Stimulated activated CD8-positive, alpha-beta memory T cell treated with anti-CD3 and anti-CD28 coated beads, Interleukin-2, amount 100 ng/mL, for 1 hour (primary cell): ENCODE measurements at places on chromosomes 2 and 18.

DNA sequence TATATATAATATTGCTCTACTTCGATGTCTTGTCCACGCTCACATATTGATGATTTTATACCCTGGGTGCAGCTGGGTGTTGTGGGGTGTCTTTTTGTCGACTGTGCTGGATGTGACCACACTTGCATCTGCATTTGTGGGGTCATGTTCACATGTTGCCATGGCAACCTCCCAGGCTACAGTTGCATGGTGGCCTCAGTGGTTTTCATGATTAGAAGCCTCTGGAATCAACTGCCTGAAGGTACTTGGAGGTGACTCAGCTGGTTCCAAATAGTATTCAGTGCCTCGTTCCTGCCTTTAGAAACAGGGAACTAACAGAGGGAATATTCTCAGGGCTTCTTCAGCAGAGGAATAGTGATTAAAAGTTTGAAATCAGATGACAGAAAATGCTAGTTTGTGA lies 166.3 kb upstream of the NYAP2 start:
- no peak for DNase-seq

DNA sequence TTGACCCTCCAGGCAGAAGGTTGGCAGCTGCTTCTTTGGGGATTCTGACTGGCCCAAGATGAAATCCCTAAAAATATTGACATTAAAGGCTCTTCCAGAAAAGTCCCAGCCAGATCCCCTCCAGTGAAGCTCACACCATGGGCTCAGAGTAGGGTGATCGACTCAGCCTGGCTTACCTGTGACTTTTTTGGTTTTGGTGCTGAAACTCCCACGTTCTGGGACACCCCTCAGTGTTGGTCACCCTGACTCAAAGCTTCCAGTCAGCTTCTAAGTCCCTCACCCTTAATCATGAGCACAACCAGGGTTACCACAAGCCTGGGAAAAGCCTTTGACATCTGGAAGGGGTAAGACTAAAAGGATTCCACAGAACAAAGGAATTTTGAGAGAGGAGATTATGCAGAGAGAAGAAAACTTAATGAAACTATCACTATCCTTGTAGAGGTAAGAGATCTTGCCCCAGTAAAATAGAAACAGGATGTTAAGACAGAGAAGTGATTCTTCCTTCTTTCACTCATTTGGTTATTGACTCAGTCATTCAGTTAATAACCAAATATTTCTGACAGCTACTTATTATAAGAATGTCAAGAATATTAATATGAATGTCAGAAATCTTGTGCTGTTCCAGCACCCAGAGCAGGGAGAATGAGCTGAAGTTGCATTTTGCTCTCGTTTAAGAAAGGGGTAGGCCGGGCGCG lies 66.8 kb upstream of the SEC11C start:
- DNase-seq, result no peak

DNA sequence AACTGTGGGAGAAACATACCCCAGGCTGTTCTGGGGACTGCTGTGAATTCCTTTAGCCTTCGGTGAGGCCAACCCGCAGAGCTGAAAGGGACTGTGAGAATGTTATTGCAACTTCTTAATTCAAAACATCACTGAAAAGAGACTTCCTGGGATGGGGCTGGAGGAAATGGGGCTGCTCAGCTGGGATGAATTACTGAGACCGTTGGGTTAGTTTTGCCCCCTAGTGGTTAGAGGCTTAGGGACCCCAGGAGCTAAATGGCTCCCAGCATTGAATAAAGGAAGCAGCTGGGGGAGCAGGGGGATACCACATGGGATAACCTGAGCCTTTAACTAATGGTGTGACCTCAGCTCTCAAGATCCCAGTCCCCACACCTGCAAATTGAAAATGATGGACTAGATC lies 941.1 kb upstream of the FANCL start:
- no peak for DNase-seq

DNA sequence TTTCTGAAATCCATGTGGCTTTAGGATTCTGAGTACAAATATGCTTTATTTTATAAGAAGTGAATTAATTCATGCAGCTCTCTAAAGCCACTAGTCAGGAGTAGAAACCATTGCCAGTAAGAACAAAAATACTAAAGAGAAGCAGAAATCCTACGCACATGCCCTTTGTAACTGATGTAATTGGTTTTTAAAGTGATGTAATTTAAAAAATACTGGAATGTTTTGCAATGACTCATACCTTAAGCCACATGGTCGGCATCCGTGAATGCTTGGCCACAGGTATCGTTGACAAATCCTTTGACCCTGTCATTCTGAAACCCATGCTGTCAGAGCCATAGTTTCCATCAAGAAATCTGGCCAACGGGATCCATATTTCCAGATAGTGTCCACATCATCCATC lies 213.3 kb downstream of the ACKR3 start:
- DNase-seq, result no peak

GRCh38 chr18:11268153-11268552 lies 118.8 kb upstream of the PIEZO2 start:
- DNase-seq, result no peak
